ENCODE measurements at places on chromosomes 5 and 9.

DNA sequence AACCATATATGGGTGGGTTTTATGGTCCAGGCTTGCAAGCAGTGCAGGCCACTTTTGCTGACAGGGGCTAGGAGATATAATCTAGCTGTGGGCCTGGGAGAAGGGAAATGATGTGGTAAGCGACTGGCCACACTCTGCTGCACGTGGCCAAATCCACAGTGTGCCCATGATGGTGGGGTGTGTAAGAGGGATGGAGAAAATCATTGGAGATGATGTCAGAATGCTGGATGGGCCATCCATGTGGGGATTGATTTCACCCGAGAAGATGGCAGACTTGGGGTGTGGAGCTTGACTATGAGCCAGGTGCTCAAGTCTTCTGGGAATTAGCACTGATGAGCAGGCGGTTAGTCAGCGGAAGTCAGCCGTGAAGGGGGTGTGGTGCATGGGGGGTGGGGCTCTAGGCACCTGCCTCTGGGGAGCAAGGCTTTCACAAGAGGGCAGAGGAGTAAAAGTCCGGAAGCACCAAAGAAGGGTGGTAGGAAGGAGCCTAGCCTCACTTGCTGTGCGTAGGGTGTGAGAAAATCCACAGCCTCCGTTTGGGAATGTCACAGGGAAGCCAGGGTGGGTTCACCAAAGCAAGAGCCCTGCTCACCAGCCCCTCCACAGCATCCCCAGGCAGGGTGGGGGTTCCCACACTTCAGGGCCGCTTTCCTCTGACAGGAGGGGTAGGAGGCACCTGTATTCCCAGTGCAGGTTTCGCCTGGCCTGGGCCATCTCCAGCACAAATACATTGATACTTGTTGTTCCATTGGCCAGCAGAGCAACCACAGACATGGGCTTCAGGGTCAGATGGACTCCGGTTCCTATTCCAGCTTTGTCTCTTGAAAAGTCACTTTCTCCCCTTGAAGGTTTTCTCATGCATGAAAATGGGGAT lies 44.5 kb upstream of the ANGPTL2 start:
- no peak for DNase-seq

GRCh38 chr9:126093771-126094170 lies 232.9 kb upstream of the MVB12B start:
- DNase-seq, result no peak

GRCh38 chr5:84741056-84741455 lies 356.4 kb upstream of the EDIL3 start:
- DNase-seq, result no peak

DNA sequence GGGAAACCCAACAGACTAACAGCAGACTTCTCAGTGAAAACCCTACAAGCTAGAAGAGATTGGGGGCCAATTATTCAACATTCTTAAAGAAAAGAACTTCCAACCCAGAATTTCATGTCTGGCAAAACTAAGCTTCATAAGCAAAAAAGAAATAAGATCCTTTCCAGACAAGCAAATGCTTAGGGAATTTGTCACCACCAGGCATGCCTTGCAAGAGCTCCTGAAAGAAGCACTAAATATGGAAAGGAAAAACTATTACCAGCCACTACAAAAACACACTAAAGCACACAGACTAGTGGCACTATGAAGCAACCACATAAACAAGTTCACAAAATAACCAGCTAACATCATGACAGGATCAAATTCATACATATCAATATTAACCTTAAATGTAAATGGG lies 131.1 kb downstream of the OR2K2 start:
- DNase-seq, result no peak

DNA sequence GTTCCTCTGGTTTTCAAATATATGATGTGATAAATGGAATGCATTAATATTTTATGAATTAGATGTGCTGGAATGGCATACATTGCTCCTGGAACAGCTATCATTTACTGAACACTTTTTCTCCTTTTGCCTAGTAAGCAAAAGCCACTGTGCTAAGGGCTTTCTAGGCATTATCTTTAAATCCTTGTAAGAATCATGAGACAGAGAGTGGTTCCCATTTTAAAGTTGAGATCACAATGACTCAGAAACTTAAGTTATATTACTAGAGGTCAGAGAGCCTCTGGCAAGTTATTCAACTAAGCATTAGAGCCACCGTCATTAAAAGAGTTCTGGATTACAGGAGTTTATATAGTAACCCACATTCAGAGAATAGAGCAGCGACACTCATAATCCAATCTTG lies 26.7 kb upstream of the FSD1L start:
- DNase-seq, result no peak

DNA sequence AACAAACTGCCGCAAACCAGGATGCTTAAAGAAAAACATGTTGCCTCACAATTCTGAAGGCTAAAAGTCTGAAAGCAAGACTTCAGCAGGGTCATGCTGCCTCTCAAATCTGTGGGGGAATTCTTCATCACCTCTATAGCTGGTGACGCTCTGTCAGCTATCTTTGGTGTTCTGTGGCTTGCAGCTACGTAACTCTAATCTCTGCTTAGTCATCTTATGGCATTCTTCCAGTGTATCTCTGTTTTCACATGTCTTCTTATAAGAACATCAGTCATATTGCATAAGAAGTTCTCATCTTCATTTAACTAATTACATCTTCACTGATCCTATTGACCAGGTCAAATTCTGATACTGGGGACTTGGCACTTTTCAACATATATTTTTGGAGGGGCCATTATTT lies 243.0 kb downstream of the CDH10 start:
- no peak for DNase-seq

- no peak for DNase-seq
Measured at GRCh38 chr5:84378420-84378819, 6.3 kb downstream of the EDIL3 start.

DNA sequence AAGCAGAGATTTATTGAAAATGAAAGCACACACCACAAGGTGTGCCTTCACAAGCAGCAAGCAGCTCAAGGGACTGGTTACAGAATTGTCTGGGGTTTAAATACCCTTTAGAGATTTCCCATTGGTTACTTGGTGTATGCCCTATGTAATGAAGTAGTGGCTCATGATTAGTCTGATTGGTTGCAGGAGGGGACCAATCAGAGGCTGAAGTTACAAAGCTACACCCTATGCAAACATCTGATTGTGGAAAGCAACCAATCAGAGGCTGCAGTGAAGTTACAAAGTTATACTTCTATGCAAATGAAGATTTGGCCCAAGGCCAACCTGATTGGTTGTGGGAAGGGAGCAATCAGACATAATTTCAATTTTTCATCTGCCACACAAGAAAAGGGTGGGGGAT lies 119.9 kb downstream of the C9orf152 start:
- DNase-seq, result no peak

DNA sequence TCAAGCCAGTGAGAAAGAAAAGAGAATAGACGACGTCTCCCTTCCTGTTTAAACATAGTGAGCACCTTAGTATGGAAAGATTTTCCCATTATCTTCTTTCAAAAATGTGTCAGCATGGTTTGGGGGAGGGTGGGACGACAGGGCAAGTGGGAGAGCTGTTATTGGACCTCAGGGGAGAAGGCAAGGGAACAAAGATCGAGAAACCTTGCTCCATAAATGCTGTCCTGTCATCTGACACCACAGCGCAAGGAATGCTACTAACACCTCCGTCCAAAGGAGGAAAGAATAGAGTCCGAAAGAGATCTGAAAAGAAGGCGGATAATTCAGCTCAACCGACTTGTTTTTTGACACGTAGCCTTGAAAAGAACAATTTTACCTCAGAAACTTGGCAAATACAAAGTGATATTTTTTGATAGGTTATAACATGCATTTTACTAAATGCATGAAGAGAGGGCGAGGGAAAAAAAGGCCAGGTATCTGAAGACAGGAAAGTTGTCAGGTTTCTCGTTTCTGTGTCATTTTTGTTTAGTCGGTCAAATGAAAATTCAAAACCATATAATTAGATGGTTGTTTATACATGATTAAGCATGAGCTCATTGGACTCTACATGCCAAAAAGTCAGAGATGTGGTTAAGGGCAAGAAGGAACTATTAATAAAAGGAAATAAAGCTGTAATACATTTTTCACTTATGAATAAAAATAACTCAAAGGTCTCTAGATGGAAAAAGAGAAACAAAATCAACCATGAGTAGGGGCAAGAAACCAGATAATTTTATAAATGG lies 155.7 kb downstream of the GLIS3 start:
- peak; percentile 37 for DNase-seq

DNA sequence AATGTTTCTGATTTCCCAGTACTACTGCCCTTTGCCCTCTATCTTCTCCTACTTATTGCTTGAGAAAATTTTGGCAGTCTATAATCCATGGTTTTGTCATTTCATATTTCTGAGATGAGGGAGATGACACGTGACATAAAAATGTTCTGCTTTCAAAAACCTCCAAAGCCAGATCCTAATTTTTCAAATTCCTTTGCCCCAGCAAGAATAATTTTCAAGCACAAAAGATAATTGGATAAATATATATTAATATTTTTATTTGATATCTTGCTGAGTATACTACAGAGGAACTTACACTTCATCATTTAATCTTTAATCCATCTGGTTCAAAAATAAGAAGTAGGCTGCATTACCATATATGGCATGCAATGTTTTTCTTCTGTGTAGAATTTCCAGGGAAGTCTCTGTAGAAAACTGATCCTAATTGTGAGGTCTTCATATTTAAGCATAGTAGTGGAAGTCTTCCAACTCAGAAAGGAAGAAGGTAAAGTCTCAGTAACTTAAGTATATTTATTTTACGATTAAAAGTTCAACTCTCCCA lies 1738.8 kb downstream of the EFNA5 start:
- DNase-seq, result no peak

DNA sequence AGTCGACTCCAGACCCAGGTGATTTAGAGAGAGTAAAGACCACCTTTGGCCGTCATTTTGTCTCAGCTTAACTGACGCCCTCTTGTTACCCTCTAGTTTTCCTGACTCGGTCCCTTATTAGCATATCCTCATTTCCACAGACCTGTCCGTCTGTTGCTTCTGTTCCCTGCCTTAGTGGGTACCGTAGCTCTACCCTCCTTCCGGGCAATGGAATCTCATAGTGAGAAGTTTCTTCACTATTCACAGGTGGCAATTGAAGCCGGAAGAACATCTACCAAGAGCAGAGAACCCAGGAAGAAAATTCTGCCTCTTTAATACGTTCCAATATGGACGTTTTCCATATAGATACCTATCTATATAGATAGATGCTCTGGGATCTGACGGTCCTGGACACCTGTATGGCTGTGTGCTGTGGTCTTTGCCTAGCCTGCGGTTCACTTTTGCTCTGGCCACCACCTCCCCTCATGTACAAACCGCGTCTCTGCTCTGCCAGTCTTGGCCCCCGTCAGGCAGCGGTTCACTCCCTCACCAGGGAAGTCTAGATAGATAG lies 652 bp upstream of the TMEM161B start:
- peak; percentile 16 for DNase-seq

GRCh38 chr5:176543428-176544182 lies 5.5 kb upstream of the CDHR2 start:
- peak; percentile 63 for DNase-seq

- no peak for DNase-seq
Measured at GRCh38 chr9:123378025-123378424, 22.0 kb downstream of the CRB2 start.

GRCh38 chr5:143086546-143086907 lies 316.4 kb downstream of the ARHGAP26 start:
- DNase-seq, result no peak

GRCh38 chr5:172540099-172540870 lies 86.0 kb upstream of the SH3PXD2B start:
- no peak for DNase-seq

GRCh38 chr5:27403243-27403882 lies 365.0 kb upstream of the CDH9 start:
- DNase-seq, result no peak

DNA sequence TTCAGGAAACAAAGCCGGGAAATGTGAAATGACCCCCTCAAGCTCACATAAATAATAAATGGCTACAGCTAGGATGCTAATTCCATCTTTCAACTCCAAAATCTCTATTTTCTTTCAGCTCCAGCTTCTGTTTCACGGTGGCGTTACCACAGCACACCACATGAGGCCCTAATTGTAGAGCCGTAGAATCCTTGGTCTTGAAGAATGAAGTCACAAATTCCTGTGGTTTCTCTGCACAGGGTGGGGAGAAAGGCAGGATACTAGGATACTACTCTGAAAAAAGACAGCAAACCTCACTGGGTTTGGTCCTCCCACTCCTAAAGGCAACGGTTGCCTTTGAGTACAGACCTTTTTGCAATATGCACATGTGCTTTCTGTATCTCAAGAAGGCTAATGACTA lies 13.9 kb upstream of the RARS1 start:
- no peak for DNase-seq

DNA sequence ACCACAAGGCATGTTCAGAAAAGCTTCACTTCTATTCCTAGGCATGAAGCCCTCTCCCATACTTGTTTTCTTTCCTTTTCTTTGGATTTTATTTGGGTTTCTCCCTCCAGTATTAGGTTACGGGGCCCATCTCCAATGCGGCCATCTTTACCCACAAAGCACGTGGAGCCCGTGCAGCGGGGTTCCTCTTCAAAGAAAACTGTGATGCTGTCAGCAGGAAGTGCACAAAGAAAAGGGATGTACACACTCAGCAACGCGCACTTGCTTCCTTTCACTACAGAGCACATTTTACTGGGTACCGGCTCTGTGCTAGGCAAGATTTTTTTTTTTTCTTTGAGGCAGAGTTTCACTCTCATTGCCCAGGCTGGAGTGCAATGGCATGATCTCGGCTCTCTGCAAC lies 106.6 kb downstream of the COL23A1 start:
- DNase-seq, result no peak

- no peak for DNase-seq
Measured at GRCh38 chr9:129569502-129570449, 51.1 kb downstream of the C9orf50 start.

DNA sequence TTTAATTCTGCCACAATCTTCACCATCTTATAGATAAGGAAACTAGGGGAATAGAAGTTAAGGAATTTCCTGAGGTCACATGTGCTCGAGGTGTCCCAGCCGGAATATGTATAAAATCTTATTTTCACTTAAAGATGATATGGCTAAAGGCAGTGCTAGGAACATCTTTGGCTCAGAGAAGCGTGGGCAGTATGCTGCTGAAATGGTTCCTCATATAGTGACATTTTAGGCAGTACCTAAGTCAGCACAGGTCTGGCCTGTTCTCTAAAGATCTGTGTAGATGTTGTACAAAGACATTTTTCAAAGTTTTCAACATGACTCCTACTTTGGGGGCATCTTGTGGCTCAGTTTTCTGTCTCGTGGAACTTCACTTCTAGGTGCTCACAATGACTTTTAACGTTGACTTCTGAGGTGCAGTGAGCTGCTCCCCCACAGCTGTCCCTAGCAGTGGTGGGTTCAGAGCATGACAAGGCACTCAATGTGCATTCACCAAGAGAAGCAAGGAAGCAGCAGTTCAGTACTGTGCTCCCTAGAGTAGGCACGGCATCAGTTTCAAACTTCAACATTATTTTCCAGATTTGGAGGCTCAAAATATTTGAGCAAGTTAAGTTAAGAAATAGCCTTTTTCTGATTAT lies 40.3 kb downstream of the TNFAIP8 start:
- DNase-seq, result no peak

Measured in renal pelvis (tissue), 12 donors.